ENCODE measurements at places on chromosomes 5 and 9. TPM values are rescaled to one million over a fixed set of nuclear protein-coding genes. Genes with fewer than 3 reads are reported as not detected.

GRCh38 chr5:34663771-34664496 lies 7.8 kb downstream of the RAI14 start:
- no peak for DNase-seq

GRCh38 chr9:103041961-103042360 lies 46.8 kb downstream of the CYLC2 start:
- DNase-seq, result no peak

PCDHA13 gene
- total RNA-seq, result 0.54 TPM

ESM1 gene
- 3.9 TPM for total RNA-seq

All from thoracic aorta (tissue), 2 donors.